Activated naive CD4-positive, alpha-beta T cell (primary cell): ENCODE measurements at places on chromosomes 11 and 22.

DNA sequence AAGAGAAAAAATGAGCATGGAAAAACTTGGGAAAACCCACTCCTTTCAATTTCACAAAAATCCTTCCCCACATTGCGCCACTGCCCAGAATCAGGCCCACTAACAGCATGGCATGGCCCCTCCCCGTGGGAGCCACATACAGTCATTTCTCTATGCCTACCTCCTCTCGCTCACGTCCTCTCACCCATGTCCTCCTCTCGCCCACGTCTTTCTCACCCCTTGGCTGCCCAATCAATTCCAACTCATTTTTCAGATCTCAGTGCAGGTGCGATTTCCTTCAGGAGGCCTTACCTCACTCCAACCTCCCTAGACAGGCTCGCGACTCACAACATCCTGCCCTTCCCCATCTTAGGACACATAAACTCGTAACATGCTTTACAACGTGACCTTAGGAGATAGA lies 229.2 kb downstream of the CADM1 start:
- DNase-seq: no peak

DNA sequence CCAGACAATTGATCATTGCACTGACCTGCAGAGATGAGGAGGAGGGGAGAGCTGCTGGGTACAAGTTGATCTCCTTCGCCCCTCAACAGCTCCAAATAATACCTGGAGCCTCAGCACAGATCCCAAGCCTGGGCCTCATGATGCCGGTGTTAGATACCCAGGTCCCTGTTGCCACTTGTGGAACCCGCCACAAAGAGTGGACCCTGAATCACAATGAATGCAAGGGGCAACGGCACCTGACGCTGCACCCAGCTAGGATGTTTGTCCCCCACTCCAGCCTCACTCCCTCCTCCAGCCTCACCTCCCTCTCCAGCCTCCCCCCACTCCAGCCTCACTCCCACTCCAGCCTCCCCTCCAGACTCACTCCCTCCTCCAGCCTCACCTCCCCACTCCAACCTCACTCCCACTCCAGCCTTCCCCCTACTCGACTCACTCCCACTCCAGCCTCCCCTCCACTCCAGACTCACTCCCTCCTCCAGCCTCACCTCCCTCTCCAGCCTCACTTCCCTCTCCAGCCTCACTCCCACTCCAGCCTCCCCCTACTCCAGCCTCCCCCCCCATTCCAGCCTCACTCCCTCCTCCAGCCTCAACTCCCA lies 879.0 kb downstream of the BRD1 start:
- no peak for DNase-seq

DNA sequence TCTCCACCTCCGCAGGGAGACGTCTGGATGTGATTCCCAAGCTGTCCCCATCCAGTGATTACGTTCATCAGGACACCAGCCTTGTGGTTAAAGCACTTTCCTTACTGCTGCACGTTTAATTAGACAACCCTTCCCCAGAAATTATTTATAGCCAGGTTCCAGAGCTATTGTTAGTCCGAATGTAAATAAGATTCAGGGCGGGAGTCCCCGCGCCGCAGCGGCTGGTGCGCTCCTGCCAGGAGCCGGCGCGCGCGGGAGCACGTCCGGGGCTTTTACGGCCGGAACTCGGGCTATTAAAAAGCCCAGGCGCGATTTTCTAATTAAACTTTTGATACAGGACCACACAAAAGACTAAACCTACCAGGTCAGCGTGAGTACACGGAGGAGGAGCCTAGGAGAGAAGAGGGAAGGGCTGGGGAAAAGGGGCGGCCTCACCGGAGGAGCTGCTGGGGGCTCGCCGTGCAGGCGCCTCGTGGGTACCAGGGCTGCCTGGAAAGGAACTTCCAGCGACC lies 538.3 kb downstream of the OPCML start:
- DNase-seq: no peak

DNA sequence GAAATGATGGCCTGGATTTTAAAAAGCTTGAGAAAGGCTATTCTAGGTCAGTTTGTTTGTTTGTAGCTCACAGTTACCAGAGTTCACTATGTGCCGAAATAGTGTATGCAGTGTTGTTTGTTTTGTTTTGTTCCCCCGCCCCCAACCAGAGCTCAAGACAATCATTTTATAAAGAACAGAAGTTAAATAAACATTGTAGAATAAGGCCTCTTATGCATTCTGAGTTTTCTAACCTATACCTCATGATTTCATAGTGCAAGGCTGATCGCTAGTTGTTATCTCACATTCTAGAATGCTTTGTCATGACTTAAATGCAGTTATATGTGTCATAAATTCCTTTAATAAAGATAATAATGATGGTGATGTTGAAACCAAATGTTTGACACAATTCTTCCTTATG lies 7.8 kb downstream of the KCNA4 start:
- no peak for DNase-seq

GRCh38 chr11:108698844-108699642 lies 34.2 kb downstream of the DDX10 start:
- DNase-seq: no peak

- DNase-seq: no peak
These were observed 111.7 kb downstream of the GGTLC2 start for GRCh38 chr22:22756109-22756508.

GRCh38 chr11:111382451-111382850 lies 3.4 kb upstream of the POU2AF1 start:
- DNase-seq: no peak

DNA sequence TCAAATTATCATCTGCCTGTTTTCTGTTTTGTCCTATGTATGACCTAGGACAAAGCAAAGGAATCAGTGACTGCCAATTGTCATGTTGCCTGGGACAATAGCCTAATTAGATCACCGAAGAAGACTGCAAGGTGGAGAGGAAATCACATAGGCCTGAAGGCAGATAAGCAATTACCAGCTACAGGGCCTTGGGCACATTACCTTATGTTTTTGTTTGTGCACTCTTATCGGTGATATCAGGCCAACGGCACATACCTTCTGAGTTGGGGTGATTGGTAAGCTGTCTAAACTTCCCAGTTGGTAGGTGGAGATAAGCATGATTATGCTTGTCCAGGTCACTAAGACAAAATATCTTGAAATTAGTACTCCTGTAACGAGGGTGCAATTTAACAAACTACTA lies 58.1 kb upstream of the FAM181B start:
- no peak for DNase-seq

DNA sequence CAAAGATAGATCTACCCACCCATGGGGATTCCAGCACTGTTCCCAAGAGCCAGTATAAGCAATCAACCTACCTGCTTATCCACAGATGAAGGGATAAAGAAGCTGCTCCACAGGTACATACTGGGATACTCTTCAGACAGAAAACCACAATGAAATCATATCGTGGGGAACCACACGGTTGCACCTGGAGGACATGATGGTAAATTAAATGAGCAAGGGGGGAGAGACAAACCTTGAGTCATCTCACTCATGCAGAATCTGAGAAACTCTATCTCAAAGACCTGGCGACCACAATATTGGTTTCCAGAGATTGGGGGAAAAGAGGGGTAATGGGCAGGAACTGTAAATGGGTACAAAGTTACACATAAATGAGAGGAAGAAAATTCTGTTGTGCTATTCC lies 14.5 kb downstream of the RGL4 start:
- DNase-seq: no peak

DNA sequence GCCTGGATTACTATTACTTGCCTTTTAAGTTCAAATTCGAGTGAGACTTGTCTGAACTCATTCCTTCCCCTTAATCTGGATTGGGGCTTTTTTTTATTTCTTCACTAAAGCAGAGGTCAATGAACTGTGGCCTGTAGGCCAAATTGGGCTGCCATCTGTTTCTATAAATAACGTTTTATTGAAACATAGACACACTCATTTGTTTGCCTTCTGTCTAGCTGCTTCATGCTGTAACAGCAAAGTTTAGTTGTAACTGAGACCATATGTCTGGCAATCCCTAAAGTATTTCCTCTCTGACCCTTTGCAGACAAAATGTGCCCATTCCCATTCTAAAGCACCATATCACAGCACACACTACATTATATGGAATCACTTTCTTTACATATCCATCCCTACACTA lies 207.9 kb upstream of the ISX start:
- no peak for DNase-seq

DNA sequence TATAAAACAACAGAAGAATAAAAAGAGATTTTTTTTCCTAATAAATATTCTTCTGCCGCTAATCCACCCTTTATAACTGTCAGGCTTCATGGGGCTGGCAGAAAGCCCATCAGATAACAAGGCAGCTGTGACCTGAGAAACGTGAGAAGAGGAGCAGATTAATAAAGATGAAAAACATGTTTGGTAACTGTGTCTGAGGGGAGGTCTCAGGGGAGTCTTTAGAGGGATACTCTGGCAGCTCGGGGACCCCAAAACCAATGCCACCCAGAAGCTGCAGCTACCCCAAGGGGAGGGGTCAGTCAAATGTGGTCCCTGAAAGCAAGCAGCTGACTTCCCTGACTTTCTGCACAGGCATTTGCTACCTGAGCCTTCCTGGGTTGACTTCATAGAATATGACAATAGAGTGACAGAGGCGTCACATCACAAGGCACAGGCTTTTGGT lies 48.4 kb upstream of the POU2AF1 start:
- no peak for DNase-seq

DNA sequence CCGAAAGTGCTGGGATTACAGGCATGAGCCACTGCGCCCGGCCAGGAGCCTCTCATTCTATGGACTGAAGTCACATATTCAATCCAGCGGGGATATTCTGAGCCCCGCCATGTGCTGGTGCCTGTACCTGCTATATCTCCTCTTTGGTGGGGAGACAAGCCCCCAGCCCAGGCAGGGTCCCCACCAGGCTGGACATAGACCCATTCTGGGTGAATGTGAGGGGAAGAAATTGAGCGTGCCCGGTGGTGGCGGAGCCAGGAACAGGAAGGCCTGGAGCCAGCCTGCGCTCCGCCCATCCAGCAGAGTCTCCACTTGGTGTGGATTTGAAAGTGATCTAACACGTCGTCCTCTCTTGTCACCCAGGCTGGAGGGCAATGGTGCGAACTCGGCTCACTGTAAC lies 38.0 kb upstream of the CSNK1E start:
- DNase-seq: no peak

GRCh38 chr11:19963697-19964387 lies 196.4 kb downstream of the DBX1 start:
- no peak for DNase-seq
